ENCODE measurements at places on chromosomes 3 and 15.

DNA sequence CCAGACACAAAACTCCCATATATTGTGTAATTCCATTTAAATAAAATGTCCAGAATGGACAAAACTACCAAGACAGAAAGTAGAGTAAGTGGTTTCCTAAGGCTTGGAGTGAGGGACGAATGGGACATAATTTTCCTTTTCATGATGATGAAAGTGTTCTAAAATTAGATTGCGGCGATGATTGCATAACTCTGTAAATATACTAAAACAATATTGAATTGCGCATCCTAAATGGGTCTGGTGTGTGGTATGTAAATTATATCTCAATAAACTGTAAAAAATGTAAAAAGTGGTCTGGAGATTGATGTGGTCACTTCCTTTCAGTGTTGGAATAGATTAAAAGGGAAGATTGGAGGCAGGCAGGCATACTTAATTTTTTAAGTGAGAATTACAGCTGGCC lies 105.9 kb upstream of the KCNAB1 start:
- DNase-seq, result no peak

- DNase-seq, result peak; percentile 99
These were observed 11.1 kb downstream of the EFCAB12 start for GRCh38 chr3:129417326-129417725.

GRCh38 chr3:189871418-189871817 lies 240.2 kb downstream of the TP63 start:
- DNase-seq, result no peak

DNA sequence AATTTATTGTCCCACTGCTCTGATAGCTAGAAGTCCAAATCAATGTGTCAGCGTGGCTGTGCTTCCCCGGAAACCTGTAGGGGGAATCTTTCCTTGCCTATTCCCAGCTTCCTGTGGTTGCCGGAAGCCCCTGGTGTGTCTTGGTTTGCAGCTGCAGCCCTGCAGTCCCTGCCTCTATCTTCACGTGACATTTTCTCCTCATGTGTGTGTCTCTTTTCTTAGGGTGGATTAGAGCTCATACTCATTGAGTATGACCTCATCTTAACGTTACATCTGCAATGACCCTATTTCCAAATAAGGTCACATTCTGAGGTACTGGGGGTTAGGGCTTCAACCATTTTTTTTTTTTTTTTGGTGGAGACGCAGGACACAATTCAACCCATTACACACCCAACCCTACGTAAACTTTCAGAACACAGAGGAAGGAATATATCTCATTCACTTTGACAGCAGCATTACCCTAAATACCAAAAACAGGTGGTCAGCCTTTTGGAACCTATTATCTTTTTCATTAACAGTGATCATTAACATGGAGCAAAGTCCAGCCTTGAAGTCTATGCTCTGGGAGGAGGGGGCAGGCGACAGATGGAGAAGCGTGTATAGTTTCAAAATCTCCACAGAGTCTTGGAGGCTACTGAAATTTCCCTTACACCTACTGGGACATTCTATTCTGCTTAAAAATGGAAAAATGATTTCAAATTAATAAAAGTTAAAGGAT lies 88.6 kb downstream of the RYK start:
- no peak for DNase-seq
